ENCODE measurements at places on chromosomes 4 and X.

DNA sequence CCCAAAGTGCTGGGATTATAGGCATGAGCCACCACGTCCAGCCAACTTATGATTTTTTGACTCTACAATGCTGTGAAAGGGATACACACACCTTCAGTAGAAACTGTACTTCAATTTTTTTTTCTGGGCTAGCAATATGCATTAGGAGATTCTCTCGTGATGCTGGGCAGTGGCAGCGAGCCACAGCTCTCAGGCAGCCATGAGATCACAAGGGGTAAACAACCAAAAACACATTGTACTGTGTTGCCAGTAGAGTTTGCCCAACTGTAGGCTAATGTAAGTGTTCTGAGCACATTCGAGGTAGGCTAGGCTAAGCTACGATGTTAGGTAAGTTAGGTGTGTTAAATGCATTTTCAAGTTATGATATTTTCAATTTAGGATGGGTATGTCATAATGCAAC lies 25.7 kb downstream of the RAB33A start:
- no peak for DNase-seq

DNA sequence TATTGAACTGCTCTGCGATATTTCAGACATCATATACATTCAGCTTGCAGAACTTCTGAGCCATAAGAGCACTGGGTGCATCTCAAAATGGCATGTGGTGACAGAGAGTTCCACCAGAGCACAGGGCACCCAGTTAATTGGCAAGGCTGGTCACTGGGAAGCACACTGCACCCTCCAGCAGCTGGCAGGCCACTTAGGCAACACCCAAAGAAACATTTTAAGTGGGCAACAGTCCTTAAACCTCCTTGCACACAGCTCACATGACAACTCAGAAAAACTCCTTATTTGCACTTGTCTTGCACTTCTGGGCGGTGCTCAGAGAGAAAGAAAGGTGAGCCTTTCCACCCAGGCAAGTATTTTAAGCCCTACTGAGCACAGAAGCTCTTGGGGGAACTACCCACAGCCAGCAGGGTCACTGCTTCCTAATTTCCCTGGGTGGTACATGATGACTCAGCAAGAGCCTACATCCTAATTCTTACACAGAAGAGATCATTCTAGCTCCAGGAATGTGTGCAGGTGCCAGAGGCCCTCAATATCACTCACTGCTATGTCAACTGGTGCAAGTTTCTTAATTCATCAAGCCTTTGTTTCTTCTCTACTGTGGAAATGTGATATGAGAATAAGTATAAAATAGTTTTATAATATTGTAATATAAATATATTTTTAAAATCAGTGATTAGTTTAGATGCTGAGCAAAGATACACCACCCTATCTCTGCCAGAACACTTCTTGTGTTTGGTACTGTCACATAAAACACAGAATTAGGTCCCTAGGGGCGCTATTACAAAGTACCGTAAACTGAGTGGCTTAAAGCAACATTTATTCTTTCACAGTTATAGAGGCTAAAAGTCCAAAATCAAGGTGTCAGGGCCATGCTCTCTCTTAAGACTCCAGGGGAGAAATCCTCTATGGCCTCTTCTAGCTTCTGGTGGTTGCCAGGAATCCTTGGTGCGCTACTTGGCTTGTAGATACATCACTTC lies 155.1 kb upstream of the PPARGC1A start:
- DNase-seq: no peak

GRCh38 chrX:150450519-150451177 lies 87.5 kb downstream of the MAMLD1 start:
- no peak for DNase-seq

GRCh38 chrX:348461-349117 lies 30.0 kb upstream of the GTPBP6 start:
- no peak for DNase-seq

- no peak for DNase-seq
Measured at GRCh38 chr4:185352741-185353140, 43.0 kb downstream of the LRP2BP start.

All from esophagus squamous epithelium (tissue), 5 donors.